Frontal cortex (tissue), 4 donors: ENCODE measurements at places on chromosomes 11 and 22. TPM values are rescaled to one million over a fixed set of nuclear protein-coding genes. Genes with fewer than 3 reads are reported as not detected.

DNA sequence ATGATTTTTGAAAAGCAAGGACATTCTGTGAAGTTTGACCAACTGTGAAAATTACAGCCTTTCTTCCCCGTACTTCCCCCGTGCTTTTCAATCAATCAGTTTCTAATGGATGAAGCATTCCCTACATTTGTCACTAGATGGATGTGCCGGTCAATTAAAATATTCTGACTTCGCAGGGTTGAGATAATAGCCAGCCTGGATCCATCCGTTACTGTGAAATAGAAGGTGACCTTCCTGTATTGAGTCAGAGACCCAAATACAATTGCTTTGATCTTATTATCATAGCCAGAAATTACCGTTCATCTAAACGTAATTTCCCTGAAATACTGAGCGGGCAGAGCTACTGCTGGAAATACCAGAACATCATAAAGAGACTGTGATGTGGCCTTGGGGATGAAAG lies 21.1 kb upstream of the PARVB start:
- no peak for DNase-seq

DNA sequence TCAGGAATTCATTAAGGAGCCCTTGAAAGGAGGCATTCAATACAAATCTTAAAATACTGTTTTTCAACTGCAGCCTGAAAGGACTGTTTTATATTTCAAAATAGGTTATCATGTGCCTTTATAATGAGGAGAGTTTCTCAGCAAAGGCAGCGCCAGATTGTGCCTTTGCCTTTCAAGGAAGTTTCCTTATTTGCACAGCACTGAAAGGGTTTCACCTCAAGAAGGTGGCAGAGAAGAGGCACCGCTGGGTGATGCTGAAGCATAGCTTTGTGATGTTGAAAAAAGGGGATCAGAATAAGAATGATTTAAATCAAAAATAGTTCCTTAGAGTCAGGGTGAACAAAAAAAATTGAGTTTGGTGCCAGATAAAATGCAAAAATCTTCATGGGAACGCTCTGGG lies 601.0 kb upstream of the KIRREL3 start:
- DNase-seq, result no peak

GRCh38 chr11:112841729-112842128 lies 119.5 kb upstream of the NCAM1 start:
- DNase-seq, result no peak

The TRIM29 gene
- total RNA-seq, result not detected

- no peak for DNase-seq
Measured at GRCh38 chr11:120137611-120138521, at the start of gene TRIM29. Gene TRIM29, minus strand, starts transcription at chr11:120138113. Its CDS starts 82 bp downstream, at chr11:120138031.

The TST gene
- total RNA-seq, result 4.9 TPM

GRCh38 chr11:132037956-132038355 lies 667.5 kb downstream of the NTM start:
- no peak for DNase-seq

GRCh38 chr22:37025500-37026070 lies 6.0 kb downstream of the MPST start:
- DNase-seq, result no peak

DNA sequence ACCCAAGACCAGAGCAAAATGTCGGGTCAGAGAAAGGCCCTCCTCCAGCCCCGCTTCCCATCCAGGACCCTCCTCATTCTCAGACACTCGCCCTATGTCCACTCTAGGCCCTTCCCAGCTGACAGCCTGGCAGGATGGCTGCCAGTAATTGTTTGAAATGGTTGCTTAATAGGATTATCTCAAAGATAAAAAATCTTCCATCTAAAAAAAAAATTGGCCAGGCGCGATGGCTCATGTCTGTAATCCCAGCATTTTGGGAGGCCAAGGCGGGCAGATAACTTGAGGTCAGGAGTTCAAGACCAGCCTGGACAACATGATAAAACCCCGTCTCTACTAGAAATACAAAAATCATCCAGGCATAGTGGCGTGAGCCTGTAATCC lies 32.4 kb downstream of the SCGB1A1 start:
- DNase-seq, result no peak

The OTOG gene
- total RNA-seq, result under 0.01 TPM

The POLD3 gene
- total RNA-seq, result 15.9 TPM

- DNase-seq, result no peak
Measured at GRCh38 chr11:19931771-19932369, 219.2 kb downstream of the NAV2 start.

DNA sequence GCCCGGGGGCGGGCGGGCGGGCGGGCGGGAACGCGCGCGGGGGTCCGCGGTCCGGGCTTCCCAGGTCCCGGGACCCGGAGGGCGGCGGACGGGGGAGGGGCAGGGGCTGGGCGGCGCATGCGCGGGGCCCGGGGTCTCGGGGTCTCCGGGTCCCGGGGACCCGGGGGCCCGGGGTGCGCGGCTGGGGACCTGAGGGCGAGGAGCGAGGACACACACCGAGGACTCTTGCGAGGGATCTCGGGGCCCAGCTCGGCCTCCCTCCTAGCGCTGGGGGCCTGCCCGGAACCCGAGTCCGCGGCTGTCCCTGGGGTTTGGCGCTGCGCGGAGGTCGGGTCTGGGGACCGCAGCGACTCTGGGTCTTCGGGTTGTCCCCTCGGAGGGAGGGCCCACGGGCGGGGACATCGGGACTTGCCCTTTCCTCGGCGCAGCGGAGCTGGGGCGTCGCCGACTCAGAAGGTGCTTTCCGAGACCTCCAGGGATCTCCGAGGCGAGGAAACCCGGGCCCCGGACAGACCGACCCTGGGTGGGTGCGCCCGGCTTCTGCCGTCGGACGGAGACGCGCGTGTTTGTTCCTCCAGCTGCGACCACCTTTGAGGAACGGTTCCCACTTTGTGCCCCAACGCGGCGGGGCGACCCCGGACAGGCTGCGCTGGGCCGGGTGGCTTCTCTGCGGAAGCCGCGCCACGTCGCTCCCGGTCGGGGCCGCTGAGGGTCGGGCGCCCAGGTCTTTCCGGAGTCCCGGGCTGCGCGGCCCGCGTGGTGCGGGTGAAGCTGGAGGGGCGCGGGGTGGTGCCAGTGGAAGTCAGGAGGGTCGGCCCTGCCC lies 540 bp downstream of the PPARA start:
- peak; percentile 55 for DNase-seq

The DDX17 gene
- total RNA-seq, result 662 TPM

GRCh38 chr22:37632174-37633088 lies 7.0 kb upstream of the SH3BP1 start:
- DNase-seq, result no peak

DNA sequence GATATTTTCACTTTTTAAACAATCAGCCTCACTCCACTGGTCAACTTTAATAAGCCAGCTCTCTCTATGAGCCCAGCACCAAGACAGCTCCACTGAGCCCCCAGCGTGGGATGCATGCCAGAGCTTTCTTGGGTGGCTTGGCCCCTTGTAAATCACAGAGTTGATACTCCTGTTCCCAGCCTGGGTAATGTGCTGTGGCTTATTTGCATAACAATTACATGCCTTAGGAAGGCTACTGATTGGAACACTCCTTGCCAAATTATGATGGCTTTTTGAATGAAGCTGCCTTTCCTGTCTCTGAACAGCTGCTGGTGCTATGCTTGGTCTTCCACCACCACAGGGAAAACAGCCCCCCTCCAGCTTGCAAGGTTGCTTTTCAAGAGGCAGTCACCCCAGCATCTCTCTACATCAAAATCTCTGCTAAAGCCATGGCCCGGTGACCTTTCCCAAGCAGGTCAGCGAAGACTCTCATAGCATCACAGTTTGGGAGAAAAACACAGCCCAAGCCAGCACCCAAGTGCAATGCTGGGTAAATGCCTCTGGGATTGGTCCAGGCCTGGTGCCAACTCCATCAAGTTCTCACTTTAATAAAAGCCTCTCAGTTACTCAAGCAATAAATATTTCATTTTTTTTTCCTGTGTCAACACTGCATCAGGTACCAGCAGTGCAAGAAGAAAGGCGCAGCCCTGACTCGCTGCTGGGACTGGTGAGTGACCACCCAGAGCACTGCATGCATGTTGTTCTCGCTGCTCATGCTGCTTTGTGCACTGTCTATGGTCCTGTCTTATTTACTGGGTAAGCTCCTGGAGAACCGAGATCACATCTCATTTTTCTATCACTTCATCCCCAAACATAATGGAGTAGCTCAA lies 549.3 kb downstream of the OPCML start:
- DNase-seq, result no peak

GRCh38 chr11:11022125-11022730 lies 164.4 kb upstream of the ZBED5 start:
- DNase-seq, result peak; percentile 32

DNA sequence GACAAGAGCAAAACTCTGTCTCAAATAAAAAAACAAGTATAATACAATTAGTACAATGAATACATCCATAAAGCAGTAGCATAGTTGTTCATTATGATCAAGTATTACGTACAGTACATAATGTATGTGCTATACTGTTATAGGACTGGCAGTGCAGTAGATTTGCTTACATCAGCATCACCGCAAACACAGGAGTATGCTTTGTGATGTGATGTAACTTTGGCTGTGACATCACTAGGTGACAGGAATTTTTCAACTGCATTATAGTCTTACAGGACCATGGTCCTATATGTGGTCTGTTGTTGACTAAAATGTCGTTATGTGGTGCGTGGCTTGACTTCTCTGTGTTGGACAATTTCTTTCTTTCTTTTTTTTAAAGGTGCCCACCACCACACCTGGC lies 16.6 kb downstream of the TBC1D22A start:
- DNase-seq, result no peak

DNA sequence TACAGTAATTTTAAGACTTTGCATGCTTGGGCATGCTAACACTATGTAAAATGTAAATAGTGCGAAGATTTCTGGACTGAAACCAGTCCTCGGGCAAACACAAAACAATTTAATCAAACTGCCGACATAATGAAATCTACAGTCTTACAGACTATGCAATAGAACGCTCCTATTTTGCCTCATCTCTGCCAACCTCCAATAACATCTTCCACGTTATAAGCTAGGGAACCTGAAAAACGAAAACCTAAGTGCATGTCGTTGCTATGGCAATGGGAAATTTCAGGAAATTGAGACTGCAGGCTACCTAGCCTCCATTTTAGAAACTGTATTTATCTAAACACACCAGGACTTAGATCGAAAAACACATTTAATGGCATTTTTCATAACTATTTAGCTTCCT lies 1.1 kb downstream of the CSTF3 start:
- DNase-seq, result no peak

GRCh38 chr11:70155386-70155785 lies 47.7 kb upstream of the FADD start:
- no peak for DNase-seq

DNA sequence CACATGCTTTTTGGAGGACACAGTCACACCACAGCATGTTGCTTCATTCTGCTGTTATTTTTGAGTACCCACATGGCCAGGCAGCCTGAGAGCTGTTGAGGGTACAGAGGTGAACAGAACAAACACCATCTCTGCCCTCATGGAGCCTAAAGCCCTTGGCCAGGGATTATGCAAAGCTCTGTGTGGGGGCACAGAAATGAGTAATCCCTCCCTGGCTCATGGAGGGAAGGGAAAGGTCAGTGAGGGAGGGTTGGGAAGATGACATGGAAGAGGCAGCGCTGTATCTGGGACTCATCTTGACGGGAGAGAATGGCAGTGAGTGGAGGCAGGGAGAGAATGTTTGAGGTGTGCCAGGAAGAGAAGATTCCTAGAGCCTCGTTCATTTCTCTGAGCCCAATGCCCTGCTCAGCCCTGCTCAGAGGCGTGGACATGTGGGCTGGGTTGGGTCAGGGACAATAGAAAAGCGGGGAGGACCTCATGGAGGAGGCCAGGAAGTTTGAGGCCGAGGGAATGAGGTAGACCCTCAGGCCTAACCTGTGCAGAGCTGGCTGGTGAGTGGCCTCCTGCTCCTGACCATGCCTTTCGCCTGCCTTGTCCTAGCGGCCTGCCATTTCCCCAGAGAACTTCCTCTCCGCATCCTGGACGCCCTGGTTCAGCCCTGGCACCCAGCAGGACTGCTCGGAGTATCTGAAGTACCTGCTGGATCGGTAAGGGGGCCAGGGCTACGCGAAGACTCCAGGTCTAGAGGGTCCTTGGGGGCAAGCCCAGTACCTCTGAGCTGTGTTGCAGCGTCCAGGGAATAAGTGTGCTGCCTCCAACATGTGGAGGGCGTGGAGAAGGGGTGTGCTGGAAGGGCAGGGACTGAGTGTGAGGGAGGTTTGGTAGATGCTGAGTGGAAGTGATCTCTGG lies 19.8 kb downstream of the USP35 start:
- DNase-seq, result no peak

DNA sequence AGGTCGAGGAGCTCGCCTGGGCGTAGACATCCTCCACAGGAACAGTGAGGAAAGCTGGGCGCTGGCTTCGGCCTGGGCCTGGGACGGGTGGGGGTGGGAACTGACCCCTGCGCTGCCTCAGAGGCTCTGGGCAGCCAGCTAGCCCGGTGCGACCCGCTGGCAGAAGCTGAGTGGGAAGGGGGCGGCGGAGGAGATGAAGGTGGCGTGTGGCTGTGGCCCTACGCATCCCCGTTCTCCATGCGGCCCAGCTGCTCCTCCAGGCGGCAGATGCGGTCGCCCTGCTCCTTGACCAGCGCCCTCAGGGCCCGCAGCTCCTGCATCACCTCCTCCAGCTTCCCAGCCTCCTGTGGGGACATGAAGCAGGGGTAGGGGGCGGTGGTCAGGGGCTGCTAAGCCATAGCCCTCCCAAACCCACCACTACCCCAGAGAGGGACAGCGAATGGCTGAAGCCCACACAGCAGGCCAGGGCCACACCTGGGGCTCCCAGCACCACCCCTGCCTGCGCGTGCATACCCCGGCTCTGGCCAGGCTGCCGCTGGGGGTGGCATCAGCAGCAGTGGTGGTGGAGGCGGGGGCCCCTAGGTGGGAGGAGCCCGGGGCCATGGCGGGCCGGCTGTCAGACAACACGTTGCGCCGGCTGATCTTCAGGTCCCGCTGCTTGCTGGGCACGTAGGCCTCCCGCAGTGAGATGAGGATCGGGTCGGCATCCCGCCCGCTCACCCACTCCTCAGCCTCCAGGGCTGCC lies 848 bp upstream of the PTPRCAP start:
- DNase-seq, result no peak

- DNase-seq, result no peak
Measured at GRCh38 chr11:62393061-62393611, 25.7 kb upstream of the SCGB1A1 start.

GRCh38 chr11:61627850-61628661 lies 47.2 kb upstream of the SYT7 start:
- peak; percentile 64 for DNase-seq

The SLC22A12 gene
- not detected for total RNA-seq

DNA sequence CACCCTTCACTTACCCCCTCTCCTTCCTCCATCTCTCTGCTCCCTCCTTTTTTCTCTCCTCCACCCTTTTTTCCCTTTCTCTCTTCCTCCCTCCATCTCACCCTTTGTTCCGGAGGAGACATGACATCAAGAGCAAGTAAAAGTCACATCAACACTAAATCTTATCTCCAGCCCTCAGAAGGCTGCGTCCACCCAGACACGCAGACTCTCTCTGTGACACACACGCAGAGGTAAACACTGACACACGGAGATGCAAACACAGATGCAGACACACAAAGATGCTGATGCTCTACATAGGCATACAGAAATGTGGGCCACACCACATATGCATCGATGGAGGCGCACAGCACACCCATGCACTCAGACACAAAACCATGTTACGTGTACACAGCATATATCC lies 27.0 kb downstream of the NRXN2 start:
- no peak for DNase-seq
